ENCODE measurements at places on chromosomes 7 and 10. TPM values are rescaled to one million over a fixed set of nuclear protein-coding genes. Genes with fewer than 3 reads are reported as not detected.

The LRRC4 gene
- total RNA-seq = 0.22 TPM

The CLRN3 gene
- not detected for total RNA-seq

The PVRIG gene
- not detected for total RNA-seq

The AOAH gene
- total RNA-seq = not detected

The PKD2L1 gene
- under 0.01 TPM for total RNA-seq

The CYP3A7 gene
- total RNA-seq = 0.55 TPM

The TUBGCP2 gene
- 71.4 TPM for total RNA-seq

The PRKAR2B gene
- total RNA-seq = 23.4 TPM

The VWA2 gene
- total RNA-seq = not detected

The BTBD16 gene
- total RNA-seq = not detected

The GARIN1A gene
- 0.33 TPM for total RNA-seq

The NOLC1 gene
- total RNA-seq = 27.4 TPM

The KAZALD1 gene
- 6.2 TPM for total RNA-seq

The KLF14 gene
- under 0.01 TPM for total RNA-seq

The SLC16A9 gene
- total RNA-seq = 1.2 TPM

Data from uterine smooth muscle cell (primary cell).